ENCODE measurements at places on chromosomes 6 and 20.

DNA sequence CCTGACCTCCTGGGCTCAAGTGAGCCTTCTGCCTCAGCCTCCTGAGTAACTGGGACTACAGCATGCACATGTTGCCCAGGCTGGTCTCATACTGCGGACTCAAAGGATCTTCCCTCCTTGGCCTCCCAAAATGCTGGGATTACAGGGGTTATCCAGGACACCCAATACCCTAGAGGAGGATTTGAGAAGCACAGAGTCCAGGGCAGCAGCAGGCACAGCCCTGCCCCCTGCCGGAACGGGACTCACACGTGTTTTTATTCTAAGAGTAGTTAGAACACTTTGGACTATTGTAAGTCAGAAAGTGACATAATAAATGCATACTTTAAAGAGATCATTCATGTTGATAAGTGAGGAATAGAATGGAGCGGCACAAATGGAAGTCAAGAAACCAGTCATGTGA, 80.2 kb downstream of the C6orf118 start:
- no peak for DNase-seq

- no peak for DNase-seq
These were observed at the start of gene IP6K3 for GRCh38 chr6:33746651-33747100. Gene IP6K3 (minus strand): TSS chr6:33746905. CDS start chr6:33735476, 11,429 bp downstream.

DNA sequence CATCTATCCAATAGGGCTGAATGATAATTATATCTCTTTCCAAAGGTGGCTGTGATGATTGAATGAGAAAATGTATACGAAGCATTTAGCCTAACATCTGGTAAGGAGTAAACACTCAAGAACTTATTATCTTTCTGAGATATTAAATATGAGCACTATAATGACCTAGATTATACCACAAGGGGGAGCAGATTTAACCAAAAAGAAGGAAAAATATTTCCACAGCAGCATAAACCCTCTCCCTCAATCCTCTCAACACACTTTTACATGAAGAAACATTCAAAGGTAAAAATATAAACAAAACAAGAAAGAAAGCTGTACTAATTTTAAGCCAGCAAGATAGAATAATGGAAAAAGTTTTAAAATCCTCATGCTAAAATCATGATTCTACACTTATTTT, 68.4 kb downstream of the SHPRH start:
- no peak for DNase-seq

- no peak for DNase-seq
These were observed 103.1 kb downstream of the DST start for GRCh38 chr6:56539527-56540105.

DNA sequence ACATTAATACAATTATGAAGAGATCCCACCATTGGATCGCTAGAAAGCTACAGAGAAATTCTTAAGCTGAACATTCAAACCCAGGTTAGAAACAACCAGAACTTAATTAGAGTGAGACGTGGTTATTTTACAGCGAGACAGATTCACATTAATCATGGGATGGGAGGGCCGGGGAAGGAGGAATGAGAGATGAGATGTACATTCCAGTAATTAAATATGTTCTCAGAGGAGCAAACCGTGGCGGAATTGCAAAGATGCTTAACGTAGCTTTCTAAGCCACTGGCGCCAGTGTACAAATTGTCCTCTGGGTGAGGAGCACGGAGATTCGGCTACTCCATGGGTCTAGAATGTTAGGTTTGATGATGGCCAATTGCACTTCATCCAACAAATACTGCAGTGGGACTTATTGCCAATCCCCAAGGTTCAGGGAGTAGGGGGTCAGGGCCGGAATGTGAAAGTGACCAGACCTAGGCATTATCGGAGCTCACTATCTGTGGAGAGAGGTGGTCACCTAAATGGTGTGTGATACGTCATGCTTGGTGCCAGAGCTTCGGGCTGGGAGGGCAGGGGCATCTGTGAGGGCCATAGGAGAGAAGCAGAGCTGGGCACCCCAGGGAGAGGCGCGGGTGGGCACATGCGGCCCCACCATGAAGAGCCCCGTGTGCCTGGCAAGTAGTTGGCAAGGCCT, 114.7 kb downstream of the EDN3 start:
- no peak for DNase-seq

- DNase-seq = no peak
These were observed 139.9 kb downstream of the BFSP1 start for GRCh38 chr20:17391127-17391771.

DNA sequence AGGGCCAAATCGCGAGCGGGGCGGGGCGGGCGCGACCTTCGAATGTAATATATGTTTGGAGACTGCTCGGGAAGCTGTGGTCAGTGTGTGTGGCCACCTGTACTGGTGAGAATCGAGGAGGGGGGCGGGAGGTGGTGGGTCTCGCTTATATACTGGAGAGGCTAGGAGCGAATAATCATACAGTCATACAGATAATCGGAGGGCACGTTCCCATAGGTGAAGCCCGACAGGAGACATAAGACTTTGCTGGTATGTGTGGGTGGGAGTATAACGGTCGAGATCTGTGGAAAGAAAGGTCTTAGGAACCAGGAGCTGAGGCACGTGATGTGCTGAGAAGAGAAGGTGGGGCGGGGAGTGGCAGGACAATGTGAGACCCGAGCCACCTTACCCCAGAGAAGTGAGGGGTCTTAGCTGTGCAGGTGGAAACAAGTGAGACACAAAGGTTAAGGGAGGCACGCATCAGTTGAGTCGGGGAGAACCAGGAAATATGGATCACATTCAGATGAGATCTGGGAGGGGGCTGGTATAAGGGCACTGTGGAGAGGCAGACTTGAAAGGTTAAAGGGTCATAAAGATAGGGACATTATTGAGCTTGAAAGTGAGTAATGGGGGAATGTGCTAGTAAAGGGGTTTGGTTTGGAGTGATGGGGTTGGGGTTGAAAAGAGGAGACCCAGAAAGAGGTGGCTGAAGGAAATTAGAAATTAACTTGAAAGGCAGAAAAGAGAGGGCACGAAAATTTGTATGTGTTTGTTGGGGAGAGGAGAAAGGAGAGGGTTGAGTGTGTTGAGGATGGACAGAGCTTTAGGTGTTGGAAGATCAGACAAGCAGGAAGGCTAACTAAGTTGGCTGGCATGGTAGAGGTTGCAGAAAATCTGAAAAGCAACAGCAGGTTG, 589 bp downstream of the RNF5 start:
- DNase-seq = no peak

DNA sequence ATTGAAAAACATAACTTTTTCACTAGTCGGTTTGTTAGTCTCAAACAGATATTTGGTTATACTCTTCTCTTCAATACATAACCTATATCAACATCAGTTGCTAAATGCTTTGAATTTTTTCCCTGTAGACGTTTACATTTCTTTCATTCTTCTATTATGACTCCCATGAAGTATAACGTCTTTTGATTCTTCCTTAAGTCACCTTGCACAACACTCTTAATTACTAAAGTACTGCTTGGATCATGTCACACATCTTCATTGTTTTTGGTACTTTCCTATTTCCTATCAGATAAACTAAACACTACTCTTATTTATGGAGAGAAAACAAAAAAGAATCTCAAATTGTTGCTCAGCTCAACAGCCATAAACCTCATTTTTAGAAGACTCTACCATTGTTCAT, 23.0 kb upstream of the BMP5 start:
- no peak for DNase-seq

DNA sequence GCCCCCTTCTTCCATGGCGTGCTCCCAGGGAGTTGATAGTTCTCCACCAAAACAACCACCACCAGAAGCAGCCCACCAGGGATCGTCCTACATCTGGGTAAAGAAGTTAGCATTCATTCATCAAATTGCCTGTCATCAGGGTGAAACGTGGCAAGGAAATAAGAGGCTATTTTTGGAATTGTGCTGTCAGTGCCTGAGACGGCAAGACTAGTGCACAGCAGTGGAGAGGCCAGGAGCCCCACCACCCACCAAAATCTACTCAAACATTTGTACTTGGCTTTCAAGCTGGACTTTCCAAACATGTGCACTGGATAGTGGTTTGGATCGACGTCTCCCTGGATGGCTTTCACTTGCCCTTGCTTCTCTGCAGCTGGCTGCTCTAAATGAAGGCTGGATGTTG, 44.8 kb downstream of the TXNDC5 start:
- no peak for DNase-seq

DNA sequence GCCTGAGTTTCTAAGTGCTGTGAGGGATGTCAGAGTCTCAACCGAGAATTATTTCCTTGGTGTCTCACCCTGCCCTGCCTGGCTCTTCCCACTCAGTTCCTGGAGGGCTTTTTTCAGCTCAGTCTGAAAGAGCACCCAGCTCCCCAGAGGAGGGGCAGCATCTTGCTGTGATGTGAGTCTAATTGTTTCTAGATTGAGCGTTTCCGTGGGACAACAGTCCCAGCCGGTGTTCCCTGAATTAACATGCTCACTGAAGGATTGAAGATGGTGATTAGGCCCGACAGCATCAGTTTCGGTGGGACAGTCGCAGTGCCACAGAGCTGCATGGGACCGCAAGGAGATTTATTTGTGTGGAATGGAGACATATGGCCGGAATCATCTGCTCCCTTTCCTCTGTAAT, 587.6 kb downstream of the DHX35 start:
- no peak for DNase-seq

DNA sequence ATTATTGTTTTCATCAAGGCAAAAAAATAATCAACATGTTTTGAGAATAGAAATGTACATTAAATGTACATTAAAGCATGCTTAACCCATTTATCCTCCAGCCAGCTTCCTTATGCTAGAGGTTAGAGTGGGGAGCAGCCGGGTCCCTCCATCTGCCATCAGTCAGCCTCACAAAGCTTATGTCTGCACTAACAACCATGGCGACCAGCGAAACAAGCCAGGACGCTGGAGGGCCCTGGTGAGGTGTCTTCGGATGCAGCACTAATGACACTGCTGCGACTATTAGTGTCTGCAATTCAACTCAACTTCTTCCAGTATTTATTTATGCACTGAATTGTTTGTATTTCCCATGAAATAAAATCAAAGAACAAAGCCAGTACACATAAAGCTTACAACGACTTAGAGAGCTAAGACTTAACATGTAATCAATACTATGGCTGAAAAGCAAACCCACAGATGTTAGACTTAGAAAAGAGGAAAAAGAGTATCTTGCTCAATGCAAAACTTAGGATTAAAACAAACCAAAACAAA, 6.8 kb downstream of the CLDN20 start:
- no peak for DNase-seq

DNA sequence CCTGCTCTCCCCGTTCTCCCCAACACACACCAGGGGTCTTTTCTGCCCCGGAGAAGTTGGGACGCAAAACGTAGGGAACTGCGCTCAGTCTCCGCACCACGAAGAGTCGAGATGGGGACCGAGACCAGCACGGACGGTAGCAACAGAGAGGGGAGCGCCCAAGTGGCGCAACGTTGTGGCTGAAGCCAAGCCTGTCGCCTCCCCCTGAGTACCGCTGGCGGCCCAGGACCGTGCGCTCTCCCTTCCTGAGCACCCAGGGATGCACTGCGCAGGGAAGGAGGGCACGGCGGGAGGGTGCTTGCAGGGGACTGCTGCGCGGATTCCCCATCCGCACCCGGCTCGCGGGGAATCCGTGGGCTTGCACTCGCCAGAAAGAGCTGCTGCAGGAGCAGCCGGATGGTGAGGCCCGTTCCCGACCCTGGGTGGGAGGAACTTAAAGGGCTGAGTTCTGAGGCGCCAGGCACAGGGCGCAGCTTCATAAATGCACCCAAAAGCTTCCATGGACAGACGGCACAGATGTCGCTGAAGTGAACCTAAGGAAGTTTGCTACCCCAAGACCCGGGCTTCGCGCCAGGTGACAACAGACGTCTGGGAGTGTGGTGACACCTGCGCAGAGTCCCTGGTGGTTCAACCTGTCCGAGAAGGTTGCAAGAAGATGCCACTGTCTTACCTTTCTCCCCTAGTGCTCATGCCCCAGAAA, 178.7 kb downstream of the TBXT start:
- DNase-seq = no peak

DNA sequence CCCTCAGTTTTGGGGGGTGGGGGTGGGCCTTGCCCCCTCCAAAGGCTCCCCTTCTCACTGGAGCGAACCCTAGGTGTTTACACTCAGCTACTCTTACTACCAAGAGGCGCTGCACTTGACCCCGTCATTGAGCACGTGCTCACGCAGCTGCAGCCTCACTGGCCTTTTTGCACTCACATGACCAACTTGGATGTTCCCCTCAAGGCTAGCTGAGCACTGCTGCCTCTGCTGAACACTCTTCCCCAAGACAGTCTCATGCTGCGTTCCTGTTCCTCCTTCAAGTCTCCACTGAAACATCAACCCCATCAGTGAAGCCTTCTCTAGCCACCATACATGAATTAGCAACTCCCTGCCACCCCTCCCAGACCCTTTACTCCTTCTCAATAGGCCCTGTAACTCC, 4.0 kb downstream of the SOD2 start:
- no peak for DNase-seq

- DNase-seq = no peak
These were observed 68.8 kb downstream of the GJA1 start for GRCh38 chr6:121504227-121504626.

Data from DND-41 (cell line).